ENCODE measurements at places on chromosomes 12 and 14. TPM values are rescaled to one million over a fixed set of nuclear protein-coding genes. Genes with fewer than 3 reads are reported as not detected.

DNA sequence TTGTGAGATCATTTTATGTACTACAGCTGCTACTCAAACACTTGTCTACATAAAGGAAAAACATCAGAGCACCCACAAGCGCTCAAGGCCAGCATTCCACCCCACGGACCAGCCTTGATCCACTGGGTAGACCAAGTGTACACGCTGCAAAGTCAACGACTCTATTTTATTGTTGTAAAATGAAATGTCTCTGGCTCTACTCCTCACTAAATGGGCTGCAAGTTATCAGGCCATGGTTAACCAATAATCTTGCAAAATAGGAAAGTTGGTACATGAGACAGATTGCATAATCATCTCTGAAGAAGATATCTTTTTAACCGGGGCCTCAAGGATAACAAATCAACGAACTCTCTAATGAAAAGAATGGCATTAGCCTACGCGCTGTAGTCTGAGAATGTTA lies 69.9 kb upstream of the FOXN3 start:
- H3K36me3 ChIP-seq: no peaks in the 10 kb centered on the region
- H3K4me3 ChIP-seq: no peak overlapping the region

- H3K36me3 ChIP-seq: no peaks in the 10 kb centered on the region
- H3K27me3 ChIP-seq: no peaks in the 10 kb centered on the region
- H3K4me3 ChIP-seq: no peak overlapping the region
- H3K4me1 ChIP-seq: no peaks in the 10 kb centered on the region
Measured at GRCh38 chr14:24607081-24607480, 2.4 kb downstream of the GZMH start.

DNA sequence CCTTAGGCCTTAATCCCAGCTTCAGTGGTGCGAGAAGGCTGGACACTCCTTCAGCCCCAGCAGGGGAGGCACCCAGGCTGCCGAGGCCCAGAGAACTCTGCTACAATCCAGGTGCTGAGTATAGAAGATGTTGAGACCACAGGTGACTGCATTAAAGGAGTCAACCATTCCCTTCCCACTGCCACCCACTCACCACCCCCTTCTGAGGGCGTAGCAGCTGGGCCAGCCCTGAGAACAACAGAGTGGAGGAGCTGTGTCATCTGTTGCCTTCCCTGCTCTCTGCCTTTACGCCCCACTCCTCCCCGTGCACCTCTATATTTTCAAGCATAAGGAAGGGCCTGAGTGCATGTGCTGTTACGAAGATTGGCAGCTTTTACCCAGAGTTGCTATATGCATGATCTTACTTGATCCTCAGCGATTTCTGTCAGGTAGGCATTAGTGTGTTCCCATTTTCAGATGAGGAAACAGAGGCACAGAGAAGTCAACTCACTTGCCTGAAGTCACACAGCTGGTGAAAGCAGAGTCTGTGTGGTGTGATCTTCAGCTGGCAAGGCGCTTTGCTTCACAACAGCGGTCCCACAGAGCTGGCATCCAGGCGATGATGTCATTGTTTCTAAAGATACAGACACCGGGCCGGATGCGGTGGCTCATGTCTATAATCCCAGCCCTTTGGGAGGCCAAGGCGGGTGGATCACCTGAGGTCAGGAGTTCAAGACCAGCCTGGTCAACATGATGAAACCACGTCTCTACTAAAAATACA lies 46.7 kb downstream of the RIN3 start:
- no peak for DNase-seq
- no peaks in the 10 kb centered on the region for H3K27me3 ChIP-seq
- H3K4me1 ChIP-seq: peaks cover 6% of the 10 kb centered on the region
- H3K36me3 ChIP-seq: no peaks in the 10 kb centered on the region
- H3K4me3 ChIP-seq: no peak overlapping the region

- H3K27ac ChIP-seq: no peak overlapping the region
- peaks cover 32% of the 10 kb centered on the region for H3K4me1 ChIP-seq
- no peak for DNase-seq
Measured at GRCh38 chr12:106118-106591, 39.6 kb downstream of the IQSEC3 start.

- no peaks in the 10 kb centered on the region for H3K4me1 ChIP-seq
- no peaks in the 10 kb centered on the region for H3K27me3 ChIP-seq
- no peaks in the 10 kb centered on the region for H3K36me3 ChIP-seq
- no peak overlapping the region for H3K4me3 ChIP-seq
- DNase-seq: no peak
Measured at GRCh38 chr12:119245904-119246494, 67.3 kb downstream of the HSPB8 start.

Gene HOXC12
- 2.3 TPM for total RNA-seq

DNA sequence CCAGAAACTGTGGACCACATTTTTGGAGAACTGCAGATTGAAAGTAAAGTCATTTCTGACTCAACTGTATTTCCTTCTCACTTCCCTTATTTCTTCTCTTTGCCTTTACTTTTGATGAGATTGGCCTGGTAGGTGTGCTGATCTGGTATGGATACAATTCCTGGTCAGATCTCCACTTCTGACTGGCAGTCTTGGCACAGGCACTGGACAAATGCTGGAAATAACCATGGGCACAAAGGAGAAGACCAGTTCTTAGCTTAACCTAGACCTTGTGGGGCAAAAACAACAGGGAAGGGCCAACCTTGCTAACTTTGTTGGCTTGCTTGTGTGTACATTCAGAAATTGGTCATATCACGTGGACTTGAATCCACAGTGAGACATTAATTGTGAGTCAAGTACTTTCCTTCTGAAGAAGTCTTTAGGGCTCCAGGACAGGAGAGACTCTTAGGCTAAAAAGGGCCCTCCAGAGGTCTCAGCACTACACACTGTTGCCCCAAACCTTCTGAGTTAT lies 75.0 kb downstream of the DIP2B start:
- no peak overlapping the region for H3K27ac ChIP-seq
- H3K27me3 ChIP-seq: no peaks in the 10 kb centered on the region
- no peak overlapping the region for H3K4me3 ChIP-seq
- H3K4me1 ChIP-seq: peaks cover 14% of the 10 kb centered on the region
- no peaks in the 10 kb centered on the region for H3K36me3 ChIP-seq
- no peak for DNase-seq

Data from spinal cord (tissue), 10 donors.